ENCODE measurements at places on chromosomes 3 and 15. TPM values are rescaled to one million over a fixed set of nuclear protein-coding genes. Genes with fewer than 3 reads are reported as not detected.

Gene GREM1
- not detected for total RNA-seq

Gene PLSCR2
- not detected for total RNA-seq

Gene CFAP92
- total RNA-seq = 0.26 TPM

Gene CTXN2
- not detected for total RNA-seq

Gene PLA2G4D
- total RNA-seq = not detected

Gene ARHGAP11A
- total RNA-seq = 158 TPM

- no peak for DNase-seq
Measured at GRCh38 chr3:4231041-4231440, 72.1 kb upstream of the SETMAR start.

- no peak for DNase-seq
Measured at GRCh38 chr3:159196359-159196758, 394.5 kb downstream of the MFSD1 start.

GRCh38 chr3:14605744-14606143, 45.8 kb upstream of the CCDC174 start:
- DNase-seq = no peak

GRCh38 chr3:139201446-139202225, 142.2 kb upstream of the MRPS22 start:
- no peak for DNase-seq

- no peak for DNase-seq
Measured at GRCh38 chr3:159458982-159459381, 529.7 kb upstream of the IL12A start.

DNA sequence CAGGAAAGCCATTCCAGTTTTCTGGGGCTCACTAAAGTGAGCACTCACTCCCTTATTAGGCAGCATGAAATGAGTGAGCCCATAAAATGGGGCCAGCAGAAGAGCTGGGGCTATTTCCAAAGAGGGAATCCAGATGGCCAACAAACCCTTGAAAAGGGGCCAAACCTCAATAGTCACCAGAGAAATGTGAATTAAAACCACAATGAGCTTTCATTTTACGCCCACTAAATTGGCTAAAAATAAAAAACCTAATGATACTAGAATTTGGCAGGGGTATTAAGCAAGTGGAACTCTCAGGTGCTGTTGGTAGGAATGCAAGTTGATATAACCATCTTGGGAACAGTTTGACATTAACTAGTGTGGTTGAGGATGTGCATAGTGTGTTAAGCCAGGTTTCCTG, 42.1 kb upstream of the RAF1 start:
- DNase-seq = no peak

- DNase-seq = no peak
Measured at GRCh38 chr3:87973906-87974305, 84.9 kb downstream of the CGGBP1 start.

DNA sequence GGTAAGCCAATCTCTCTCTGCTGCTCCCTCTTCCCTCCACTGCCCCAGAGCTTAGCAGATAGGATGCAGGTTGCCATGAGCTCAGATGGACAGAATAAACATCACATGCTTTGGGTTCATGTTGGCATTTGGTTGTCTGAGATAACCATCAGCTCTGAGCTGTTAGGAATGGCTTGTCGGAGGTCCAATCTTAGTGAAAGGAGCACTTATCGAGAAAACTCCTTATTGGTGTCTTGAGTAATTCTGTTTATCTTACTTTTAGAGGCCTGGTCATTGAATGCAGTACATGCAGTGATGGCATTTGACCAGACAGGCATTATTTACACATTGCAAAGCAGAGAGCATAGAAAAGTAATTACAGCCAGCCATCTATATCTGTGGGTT, 99.7 kb downstream of the CEMIP start:
- DNase-seq = no peak

DNA sequence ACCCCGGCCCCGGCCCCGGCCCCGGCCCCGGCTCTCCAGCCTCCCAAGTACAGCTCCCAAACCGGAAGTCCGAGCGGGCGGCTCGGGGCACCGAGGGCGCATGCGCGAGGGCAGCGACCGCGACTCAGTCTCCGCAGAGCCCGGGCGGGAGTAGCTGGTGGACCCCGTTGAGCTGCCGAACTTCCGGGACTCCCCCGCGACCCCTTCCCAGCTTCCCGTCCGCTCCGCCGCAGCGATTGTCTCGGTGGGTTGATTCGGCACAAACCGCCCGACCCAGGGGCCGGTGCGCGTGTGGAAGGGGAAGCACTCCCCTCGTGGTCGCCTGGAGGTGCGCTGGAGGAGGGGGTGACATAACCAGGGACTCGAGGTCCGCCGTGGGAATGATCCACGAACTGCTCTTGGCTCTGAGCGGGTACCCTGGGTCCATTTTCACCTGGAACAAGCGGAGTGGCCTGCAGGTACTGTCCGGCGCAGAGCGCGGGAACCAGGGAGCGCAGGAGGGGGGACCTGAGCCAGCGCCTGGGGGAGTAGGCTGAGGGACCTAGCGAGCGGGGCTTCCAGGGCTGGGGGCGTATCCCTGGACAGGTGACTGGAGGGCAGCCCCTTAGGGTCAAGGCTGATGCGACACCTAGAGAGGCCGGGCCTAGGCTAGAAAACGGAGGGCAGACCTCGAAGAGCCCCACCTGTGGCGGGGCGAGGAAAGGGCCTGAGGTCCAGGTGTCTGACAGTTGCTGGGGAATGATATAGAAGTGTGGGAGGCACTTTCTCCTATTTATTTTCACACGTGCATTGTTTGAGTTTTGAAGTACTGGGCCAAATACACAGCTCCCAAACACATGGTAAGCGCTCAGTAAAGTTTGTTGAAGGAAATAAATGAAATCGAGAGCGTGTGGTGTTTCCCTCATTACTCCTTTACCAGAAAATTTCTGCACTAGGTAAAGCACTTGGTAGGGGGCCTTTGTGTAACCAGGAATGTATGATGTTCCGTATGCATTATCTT, at the start of the genes TUBGCP4 and ZSCAN29:
Gene TUBGCP4, plus strand, starts transcription at position 127 of the 1,000 bp plus-strand sequence. Its CDS starts 254 bp downstream, at position 381.
Gene ZSCAN29, minus strand, starts transcription at position 69 of the 1,000 bp plus-strand sequence. CDS start 1,130 bp downstream, outside the sequence.
- DNase-seq = peak; percentile 84

DNA sequence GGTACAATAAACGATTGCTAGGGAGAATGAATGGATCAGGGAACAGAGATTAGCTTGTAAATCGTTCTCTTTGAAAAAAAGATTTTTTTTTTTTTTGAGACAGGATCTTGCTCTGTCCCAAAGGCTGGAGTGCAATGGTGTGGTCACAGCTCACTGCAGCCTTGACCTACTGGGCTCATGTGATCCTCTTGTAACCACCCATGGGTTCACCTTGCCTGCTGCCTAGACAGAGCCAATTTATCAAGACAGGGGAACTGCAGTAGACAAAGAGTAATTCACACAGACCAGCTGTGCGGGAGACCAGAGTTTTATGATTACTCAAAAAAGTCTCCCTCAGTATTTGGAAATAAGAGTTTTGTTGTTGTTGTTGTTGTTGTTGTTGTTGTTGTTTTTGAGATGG, 39.6 kb downstream of the METTL6 start:
- no peak for DNase-seq

GRCh38 chr15:74963213-74963612, 6.6 kb upstream of the RPP25 start:
- no peak for DNase-seq

DNA sequence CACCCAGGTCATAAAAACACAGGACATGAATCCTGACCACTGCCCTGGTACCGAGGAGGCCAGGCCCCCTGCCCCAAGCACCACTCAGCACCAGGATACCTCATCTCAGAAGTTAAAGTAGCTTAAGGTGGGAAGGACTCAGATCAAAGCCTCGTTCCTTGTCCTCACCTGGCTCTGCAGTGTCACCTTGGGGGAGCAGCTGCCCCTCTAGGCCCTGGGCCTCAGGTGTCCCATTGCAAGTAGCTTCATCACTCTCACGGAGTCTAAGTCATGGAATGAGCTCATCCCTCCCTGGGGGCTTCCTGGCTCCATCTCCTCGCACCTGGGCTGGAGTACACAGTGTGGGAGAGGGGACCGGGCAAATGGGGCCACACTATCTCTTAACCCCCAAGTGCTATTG, 148.0 kb downstream of the TPRA1 start:
- no peak for DNase-seq

GRCh38 chr3:49456466-49456865, 13.6 kb upstream of the DAG1 start:
- no peak for DNase-seq

DNA sequence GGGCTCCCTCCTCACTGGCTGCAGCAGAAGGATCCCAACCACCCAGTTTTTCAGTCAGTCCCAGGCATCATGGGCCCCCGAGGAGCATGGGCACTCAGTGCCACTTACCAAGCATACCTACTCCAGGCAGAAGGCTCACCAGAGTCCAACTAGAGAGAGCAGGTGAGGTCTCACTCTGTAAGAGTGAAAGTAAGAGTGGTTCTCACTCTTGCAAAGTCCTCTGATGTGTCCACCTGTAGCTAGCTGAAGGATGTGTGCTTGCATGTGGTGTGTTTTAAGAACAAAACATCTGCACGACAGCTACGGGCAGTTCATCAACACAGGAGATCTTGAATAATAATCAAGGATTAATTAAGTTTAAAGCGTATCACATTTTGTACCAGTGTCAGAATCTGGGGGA, 49.7 kb downstream of the CCK start:
- no peak for DNase-seq

- no peak for DNase-seq
Measured at GRCh38 chr3:15114466-15115358, 15.8 kb upstream of the RBSN start.

DNA sequence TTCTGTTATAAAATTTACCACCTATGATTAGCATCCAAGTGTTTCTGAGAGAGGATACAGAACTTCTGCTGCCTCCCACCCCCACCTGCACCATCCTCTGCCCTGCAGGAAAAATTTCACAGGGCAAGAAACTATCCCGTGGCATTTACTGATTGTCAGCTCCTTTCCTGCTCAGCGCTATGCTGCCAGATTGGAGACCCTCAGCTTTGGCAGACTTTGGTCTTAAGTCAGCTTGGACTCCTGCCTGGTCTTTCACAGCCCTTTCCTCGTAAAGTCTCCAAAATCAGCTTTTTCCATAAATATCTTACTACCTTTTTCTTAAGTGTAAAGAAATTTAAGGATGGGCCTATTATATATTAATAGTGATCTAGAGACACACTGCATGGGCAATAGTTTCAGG, 239.9 kb upstream of the ADAMTS9 start:
- no peak for DNase-seq

DNA sequence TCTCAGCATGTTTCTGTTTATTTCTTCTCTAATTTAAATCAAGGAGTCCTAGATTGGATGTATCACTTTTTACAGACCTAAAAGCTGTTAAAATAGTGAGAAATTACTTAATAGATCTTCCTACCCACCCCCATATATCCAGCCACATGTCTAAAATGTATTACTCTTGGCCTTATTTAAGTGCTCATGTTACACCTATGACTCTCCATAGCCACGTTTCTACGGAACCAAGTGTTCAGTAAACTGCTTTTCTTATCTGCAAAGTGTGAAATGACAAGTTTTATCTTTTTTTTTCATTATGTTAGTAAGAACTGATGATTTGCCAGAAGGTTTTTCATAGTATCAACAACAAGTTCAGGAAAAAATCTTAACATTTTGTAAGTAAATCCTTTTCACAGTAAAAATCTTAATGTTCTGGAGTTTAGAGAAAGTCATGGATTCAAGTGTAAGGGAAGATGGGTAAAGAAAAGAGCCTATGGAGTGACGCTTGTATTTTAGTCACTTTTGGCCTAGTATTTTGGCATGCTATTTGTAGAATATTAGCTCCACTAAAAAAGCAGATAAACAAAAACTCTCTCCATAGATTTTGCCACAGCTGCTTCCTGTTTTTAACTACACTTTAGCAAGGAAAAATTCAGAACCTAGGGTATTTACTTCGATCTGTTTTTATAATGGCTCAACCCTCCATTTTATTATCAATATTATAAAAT, 41.2 kb upstream of the IGSF10 start:
- no peak for DNase-seq

- DNase-seq = no peak
Measured at GRCh38 chr3:12679468-12679867, 15.6 kb upstream of the RAF1 start.

DNA sequence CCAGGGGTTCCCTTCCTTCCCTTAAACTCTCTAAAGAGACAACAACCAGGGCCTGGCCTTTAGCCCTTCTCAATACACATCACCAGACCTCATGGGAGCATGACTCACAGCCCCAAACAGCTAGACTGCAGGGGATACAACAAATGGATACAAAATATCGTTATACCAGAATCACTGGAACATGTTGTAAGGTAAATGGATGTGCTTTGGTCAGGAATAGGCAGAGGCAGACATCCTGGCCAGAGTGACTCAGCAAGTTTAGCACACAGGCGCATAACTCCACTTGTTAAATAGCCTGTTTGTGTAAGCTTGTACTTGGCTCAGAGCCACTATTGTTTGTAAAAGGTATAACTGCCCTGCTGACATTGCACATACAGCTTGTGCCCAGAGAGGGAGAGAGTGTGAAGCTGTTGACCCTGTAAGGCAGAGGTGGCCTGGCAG, 18.3 kb downstream of the TMED3 start:
- DNase-seq = no peak

GRCh38 chr15:59736181-59736580, 47.1 kb upstream of the BNIP2 start:
- no peak for DNase-seq

DNA sequence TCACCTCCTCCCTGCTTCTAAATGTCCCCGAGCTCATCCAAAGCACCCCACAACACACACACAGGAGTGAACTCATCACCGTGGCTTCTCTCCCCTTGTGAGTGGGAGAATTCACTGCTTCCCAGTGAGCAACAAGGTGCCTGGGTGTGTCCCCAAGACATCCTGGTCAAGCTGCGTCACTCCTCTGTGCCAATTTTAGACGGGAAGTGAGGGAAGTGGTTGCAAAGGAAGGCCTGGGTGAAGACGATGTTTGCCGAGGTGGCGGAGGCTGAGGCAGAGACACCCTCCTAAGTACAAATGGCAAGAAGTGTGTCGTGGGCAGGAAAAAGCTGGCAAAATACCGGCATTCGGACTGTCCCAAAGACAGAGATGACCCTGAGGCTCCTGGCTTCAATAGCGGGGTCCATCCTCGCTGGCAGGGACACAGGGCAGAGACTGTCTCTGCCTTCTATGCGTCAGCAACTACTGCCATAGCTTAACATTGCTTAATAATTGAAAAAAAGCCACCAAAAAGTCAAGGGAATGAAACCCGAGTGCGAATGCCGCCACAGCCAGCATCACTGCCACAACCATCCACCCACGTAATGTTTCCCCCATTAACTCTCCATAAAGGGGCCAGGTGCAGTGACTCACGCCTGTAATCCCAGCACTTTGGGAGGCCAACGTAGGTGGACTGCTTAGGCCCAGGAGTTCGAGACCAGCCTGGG, 72.8 kb downstream of the VGLL4 start:
- DNase-seq = no peak

DNA sequence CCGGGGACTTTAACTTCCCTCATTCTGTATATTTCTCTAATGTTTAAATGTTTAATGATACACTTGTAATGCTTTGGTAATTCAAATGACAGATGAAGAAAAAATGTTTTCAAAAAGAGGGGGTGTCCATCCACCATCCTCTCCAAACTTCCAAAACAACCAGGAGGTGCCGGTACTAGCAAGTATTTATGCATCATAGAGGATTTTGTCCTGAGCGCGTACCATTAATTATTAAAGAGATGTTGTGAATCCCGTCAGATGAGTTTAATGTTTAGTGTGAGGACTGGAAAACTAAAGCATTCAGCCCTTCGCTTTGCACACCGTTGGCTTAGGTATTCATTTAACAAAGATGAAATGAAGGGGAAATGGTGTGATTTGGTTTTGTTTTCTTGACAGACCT, 1.3 kb downstream of the SLC28A1 start:
- no peak for DNase-seq

Measured in activated CD8-positive, alpha-beta T cell treated with anti-CD3 and anti-CD28 coated beads, Interleukin-2, amount 10 ng/mL, durations not matched to agents 7 days and 5 days (primary cell).